Sciatic nerve (tissue), 2 donors: ENCODE measurements at places on chromosomes 1 and 21.

GRCh38 chr1:204821476-204821875 is 49.2 kb upstream of the NFASC start:
- no peak for DNase-seq

DNA sequence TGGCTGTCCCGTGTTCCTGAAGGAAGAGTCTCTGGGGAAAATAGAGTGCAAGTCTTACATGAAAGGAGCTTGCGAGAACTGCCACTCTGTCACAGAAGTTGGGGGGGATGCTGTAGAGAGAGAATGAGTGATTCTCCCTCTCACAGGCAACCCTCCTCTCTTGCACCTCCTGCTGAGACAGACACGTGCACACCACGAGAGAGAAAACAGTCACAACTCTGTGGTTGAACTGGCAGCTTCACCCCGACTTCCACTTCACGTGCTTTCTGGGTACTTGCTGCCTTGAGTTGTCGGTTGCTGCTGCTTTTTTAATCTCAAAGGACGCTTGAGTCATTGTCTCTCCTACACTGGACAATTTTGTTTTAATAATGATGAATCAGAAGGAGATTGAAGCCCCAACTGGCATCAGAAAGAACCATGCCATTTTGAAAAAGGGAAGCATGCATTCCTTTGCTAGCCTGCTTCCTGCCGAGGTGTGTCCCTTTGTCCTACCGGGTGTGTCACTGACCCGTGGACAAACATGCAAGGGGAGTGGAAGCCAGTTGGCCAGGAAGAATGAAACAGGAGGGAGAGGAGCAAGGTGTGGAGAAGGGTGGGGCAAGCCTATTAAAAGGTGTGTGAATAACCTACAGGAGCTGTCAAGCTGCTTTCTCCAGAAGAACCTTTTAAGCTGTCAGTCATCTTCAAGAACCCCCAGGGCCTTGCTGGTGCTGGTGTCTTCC is 164.2 kb downstream of the CACNA1E start:
- DNase-seq: no peak

GRCh38 chr1:198520524-198521254 is 19.8 kb downstream of the ATP6V1G3 start:
- DNase-seq: no peak

- DNase-seq: no peak
These were observed 70.4 kb downstream of the DDR2 start for GRCh38 chr1:162702628-162703027.

GRCh38 chr1:52002038-52002917 is 11.8 kb upstream of the RAB3B start:
- no peak for DNase-seq
